ENCODE measurements at places on chromosomes 7 and 10.

DNA sequence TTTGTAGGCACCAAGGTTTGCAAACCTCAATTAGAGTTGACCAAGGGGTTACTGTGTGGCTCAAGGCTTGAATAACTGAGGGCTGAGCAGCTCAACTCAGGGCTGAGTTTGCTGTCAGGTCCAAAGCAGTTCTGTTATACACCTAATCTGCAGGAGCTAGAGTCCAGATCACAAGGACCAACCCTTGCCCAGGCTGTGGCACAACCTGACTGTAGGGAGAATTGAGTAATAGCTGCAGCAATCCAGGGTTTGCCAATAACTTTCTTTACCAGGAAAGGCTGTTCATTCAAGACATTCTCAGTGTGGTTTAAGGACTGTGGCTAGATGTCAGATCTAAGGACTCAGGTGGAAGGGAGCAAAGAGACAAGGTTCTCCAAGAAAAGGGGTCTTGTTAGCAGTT, 115.6 kb upstream of the IMMP2L start:
- DNase-seq, result no peak

- no peak for DNase-seq
Measured at GRCh38 chr10:132942101-132943057, at the start of gene CFAP46. Gene CFAP46, minus strand, starts transcription at chr10:132942570. Its CDS starts 86 bp downstream, at chr10:132942484.

GRCh38 chr7:44735403-44736165, 13.1 kb upstream of the ZMIZ2 start:
- peak; percentile 53 for DNase-seq

DNA sequence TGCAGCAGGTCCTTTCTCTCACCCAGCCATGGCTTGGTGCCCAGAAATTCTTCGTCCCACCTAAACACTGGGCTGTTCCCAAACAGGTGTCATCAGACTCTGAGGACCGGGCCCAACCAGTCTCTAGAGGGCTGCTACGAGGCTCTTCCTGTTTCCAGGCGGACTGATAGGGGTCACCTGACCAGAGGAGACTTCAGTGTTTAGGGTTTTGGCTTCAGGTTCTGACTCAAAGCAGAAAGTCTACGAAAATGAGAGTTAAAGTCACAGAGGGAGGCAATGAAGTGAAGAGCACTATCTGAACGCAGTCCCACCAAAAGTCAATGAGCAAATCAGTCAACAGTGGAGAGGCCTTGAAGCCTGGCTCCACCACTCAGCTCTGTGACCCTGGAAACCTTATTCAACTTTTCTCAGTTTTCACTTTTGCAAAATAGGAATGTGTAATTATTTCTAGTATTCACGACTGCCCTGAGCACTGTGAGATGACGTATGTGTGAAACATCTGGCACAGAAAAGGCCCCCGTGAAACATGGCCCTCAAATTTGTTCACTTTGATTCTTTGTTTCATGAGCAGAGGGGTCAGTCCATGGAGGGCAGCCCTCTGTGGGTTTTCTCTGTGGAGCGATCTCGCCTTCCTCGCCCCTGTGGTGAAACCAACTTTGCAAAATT, 189.9 kb upstream of the PDE1C start:
- no peak for DNase-seq

GRCh38 chr7:72217151-72217550, 195.0 kb downstream of the CALN1 start:
- no peak for DNase-seq

DNA sequence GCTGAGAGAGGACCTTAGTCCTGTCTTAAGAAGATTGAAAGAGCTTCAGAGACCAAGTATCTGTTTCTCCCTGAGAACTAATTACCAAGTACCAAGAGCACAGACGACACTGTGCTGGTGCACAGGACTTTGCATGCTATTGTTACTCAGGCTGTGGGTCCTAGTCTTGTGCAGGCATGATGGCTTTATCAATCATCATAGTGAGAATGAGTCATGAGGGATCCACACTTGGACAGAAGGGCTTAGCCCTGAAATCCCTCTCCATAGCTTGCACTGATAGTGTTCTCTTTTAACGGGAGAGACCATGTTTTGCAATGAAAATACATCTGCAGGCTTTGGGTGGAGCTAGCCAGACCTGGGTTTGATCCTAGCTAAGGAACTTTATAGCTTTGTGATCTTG, 93.3 kb downstream of the SORCS3 start:
- DNase-seq, result no peak

DNA sequence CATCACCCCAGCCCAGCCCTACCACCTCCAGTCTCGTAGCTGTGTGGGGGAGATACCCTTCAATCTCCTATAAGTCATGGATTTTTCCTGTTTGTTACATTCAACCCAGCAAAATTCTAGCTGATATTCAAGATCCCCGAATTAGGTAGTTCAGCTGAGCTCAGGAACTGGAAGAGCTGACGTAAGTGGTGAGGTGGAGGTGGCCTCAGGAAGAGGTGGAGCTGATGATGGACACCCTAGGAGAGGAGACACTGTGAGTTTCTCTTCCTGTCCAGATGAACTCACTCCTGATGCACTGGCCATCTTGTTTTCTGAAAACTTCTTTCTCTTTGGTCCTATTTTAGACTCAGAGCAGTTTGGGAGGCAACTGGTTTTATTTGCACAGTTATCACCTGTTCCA, 90.5 kb upstream of the PITRM1 start:
- no peak for DNase-seq

- no peak for DNase-seq
Measured at GRCh38 chr7:1858435-1859265, 188.6 kb downstream of the ELFN1 start.

DNA sequence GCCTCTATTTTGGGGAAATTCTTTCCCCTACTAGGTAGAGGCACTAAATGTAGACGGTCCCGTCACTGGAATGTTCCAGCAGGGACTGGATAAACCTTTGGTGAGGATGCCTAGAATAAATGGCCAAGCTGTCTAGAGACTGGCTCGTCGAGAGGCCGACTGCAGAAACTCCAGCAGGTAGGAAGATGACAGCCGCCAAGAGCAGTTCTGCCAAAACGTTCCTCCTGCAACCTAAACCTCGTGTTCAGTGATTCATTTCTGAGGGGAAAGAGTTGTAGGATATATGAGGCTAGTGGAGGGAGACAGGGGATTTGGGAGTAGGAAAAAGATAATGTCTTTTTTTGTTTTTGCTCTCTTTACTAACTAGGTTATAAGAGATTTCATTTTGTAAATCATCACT, 184.7 kb upstream of the GDF10 start:
- no peak for DNase-seq

DNA sequence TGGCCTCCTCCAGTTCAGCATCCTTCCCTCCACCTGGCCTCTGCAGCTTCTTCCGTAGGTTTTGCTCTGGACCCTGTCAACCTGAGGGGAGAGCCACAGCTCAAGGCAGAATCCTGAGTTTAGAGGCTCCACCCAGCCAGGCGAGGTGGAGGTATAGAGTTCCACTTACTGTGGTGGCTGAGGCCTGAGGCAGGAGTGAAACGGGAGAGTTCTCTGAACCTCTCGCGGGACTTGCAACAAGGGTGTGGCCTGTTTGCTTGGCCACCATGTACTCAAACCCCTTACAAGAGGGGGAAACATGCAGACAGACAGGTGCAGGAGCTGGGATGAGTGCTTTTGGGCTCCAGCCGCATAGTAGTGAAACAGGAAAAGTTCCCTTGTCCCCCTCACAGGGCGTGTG, 154.0 kb upstream of the C7orf33 start:
- DNase-seq, result no peak

GRCh38 chr10:109202111-109202510, 721.2 kb downstream of the XPNPEP1 start:
- no peak for DNase-seq

GRCh38 chr10:60536529-60537114, 146.9 kb upstream of the ANK3 start:
- peak; percentile 18 for DNase-seq

- no peak for DNase-seq
Measured at GRCh38 chr7:101896941-101897340, 79.5 kb downstream of the CUX1 start.

DNA sequence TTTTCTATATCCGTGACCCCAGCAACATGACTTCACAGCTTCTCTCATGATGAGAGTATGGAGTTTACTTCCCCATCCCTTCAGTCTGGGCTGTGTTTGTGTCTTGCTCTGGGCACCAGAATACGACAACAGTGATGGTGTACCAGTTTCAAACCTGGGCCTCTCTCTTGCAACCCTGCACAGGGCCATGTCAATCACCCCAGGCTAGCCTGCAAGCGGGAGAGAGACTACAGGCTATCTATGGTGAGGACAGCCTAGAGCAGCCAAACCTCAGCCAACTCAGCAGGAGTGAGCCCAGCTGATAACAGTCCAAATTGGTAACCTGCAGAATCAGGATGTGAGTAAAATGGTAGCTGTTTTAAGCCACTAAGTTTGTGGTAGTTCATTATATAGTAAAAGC, 235.8 kb downstream of the CHCHD3 start:
- no peak for DNase-seq

DNA sequence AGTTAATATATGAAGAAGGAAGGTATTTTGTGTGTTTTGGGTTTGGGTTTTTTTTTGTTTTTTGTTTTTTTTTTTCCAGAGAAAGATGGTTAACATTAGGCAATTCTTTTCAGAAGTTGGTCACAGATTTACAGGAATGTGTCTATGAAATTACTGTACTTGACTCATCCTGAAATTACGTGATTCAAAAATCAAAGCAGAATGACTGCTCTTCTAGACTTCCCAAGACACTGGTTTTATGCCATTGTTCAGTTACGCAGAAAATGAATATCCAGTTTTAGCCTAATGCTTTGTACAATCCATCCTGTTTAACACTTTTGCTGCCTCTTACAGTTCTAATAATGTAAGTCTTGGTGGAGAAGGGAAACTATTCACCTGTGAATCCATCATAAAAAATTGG, 39.7 kb upstream of the CELF2 start:
- DNase-seq, result no peak

GRCh38 chr10:132847856-132848255, 61.9 kb upstream of the NKX6-2 start:
- no peak for DNase-seq

GRCh38 chr7:98125759-98126158, 19.1 kb downstream of the LMTK2 start:
- DNase-seq, result no peak

- no peak for DNase-seq
Measured at GRCh38 chr7:6502886-6503285, 48.4 kb downstream of the GRID2IP start.

DNA sequence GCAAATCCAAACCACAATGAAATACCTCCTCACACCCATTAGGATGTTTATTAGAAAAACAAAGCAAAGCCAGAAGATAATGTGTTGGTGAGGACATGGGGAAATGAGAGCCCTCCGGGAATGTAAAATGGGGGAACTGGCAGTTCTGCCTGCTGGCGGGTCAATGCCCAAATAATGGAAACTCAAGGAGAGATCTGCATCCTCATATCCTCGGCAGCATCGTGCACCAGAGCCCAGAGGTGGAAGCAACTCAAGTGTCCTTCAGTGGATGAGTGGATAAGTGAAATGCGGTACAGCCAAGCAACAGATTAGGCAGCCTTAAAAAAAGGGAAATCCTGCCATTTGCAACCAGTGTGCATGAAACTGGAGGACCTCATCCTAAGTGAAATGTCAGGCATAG, 325.2 kb downstream of the WDR37 start:
- DNase-seq, result no peak

- no peak for DNase-seq
Measured at GRCh38 chr7:149776289-149776688, 2.9 kb upstream of the ZNF467 start.

- peak; percentile 70 for DNase-seq
Measured at GRCh38 chr7:106056513-106057203, 55.5 kb downstream of the SYPL1 start.

GRCh38 chr7:143372070-143372469, 9.1 kb upstream of the ZYX start:
- DNase-seq, result peak; percentile 67

GRCh38 chr10:8133146-8133545, 78.7 kb downstream of the GATA3 start:
- DNase-seq, result peak; percentile 67

DNA sequence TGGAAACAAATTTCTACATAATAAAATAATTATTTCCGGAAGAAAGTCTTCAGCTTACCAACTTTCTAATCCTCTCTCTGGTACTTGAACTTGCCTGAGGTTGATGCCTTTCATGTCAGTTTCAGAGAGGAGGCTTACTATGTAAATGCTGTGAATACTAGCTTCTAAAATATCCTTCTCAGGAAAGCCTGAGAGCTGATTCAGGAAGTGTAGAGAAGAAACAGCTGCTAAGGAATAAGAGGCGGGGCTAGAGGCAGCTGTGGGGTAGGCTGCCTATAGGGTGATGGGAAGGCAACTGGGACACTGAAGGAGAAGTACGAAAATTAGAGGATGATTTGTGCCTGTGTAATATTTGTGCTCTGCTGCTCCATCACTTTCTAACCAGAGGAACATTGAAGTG, 69.3 kb downstream of the AVL9 start:
- DNase-seq, result no peak

DNA sequence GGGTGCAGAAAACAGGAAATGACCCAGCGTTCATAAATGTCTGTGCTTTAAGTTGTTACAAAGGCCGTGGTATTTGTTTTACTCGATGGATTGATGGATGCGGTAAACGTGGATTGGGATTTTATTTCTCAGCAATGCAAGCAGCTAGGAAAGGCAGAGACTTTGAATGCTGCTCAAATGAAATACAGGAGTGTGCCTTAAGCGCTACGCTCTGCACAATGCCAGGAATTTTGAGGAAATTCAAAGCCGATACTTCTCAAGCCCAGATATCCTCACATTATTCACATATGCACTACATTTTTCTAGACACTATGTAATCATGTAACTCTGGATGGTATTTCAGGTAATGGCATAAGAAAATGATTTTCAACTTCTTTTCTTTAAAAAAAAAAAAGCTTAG, 514.3 kb upstream of the ADARB2 start:
- DNase-seq, result no peak

GRCh38 chr10:62333135-62333889, 40.9 kb upstream of the ZNF365 start:
- DNase-seq, result no peak

GRCh38 chr10:74000892-74001669, 3.2 kb downstream of the VCL start:
- no peak for DNase-seq

GRCh38 chr10:125694883-125695282, 11.9 kb upstream of the TEX36 start:
- DNase-seq, result no peak

All from stimulated activated CD4-positive, alpha-beta T cell treated with anti-CD3 and anti-CD28 coated beads, Interleukin-1b, Interleukin-23, amount 100 ng/mL, for 48 hours (primary cell).